ENCODE measurements at places on chromosomes 2 and 18. TPM values are rescaled to one million over a fixed set of nuclear protein-coding genes. Genes with fewer than 3 reads are reported as not detected.

VAPA gene
- total RNA-seq = 117 TPM

TNFRSF11A gene
- total RNA-seq = 0.41 TPM

GCG gene
- not detected for total RNA-seq

- H3K27me3 ChIP-seq = no peaks in the 10 kb centered on the region
- no peaks in the 10 kb centered on the region for H3K36me3 ChIP-seq
- no peak for DNase-seq
- no peak overlapping the region for H3K27ac ChIP-seq
- H3K4me1 ChIP-seq = no peaks in the 10 kb centered on the region
- H3K4me3 ChIP-seq = no peak overlapping the region
These were observed 62.4 kb downstream of the WDPCP start for GRCh38 chr2:63525905-63526304.

APCDD1 gene
- 0.46 TPM for total RNA-seq

- H3K4me3 ChIP-seq = no peak overlapping the region
- H3K27me3 ChIP-seq = no peaks in the 10 kb centered on the region
- peak; percentile 70 for DNase-seq
- no peak overlapping the region for H3K27ac ChIP-seq
- peaks cover 4% of the 10 kb centered on the region for H3K4me1 ChIP-seq
These were observed 2.0 kb upstream of the MYO1B start for GRCh38 chr2:191243154-191243553.

DNA sequence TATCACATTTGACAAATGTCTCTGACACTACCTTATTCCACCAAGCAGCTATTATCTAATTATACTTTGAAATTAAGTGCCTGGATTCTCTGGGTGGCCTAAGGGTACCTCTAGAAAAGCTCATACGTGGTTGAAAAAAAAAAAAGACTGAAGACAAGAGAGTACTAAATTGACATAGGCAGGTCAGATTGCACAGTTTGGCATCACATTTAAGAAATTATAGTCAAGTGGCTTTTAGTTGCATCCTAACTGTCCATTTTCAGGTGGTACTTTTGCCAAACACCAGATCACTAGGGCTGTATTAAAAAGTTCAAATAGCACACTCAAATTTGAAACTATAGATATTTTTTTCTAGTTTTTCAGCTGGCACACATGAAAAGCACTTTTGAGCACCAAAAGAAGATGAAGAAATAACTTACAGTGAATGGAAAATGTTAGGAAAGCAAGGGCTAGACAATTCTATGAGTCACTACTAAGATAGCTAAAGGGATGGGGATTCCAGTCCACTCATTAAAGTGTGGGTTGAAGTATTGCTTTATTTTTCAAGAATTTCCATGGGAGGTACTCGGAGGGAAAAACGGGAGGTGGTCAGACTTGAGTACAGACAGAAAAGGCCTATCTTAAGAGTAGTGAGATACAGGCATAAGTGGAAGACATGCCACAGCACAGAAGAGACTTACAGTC is 106.5 kb upstream of the COL5A2 start:
- no peaks in the 10 kb centered on the region for H3K36me3 ChIP-seq
- H3K4me1 ChIP-seq = no peaks in the 10 kb centered on the region
- no peak overlapping the region for H3K27ac ChIP-seq
- DNase-seq = no peak
- no peak overlapping the region for H3K4me3 ChIP-seq

OSR1 gene
- total RNA-seq = not detected

DNA sequence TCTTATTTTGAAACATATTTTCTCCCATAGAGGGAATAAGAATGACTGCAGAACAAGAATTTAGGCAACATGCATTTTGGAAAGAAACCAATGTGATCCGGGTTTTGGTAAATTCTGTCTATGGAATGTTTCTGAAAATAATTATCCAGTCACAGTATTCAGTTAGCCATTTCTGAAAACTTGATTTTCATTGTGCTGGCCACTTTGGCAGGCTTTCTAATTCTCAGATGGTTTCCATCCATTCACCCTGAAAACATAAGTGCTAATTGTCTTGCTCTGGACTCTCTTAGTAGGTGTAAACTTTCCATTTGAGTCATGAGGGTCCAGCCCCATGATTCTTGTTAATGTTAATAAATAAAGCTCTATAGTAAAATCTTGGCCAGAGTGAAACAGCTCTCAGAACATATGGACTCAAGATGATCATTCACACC is 176.5 kb downstream of the RBM43 start:
- no peak overlapping the region for H3K4me3 ChIP-seq
- H3K36me3 ChIP-seq = no peaks in the 10 kb centered on the region
- H3K27ac ChIP-seq = no peak overlapping the region
- H3K4me1 ChIP-seq = no peaks in the 10 kb centered on the region

DNA sequence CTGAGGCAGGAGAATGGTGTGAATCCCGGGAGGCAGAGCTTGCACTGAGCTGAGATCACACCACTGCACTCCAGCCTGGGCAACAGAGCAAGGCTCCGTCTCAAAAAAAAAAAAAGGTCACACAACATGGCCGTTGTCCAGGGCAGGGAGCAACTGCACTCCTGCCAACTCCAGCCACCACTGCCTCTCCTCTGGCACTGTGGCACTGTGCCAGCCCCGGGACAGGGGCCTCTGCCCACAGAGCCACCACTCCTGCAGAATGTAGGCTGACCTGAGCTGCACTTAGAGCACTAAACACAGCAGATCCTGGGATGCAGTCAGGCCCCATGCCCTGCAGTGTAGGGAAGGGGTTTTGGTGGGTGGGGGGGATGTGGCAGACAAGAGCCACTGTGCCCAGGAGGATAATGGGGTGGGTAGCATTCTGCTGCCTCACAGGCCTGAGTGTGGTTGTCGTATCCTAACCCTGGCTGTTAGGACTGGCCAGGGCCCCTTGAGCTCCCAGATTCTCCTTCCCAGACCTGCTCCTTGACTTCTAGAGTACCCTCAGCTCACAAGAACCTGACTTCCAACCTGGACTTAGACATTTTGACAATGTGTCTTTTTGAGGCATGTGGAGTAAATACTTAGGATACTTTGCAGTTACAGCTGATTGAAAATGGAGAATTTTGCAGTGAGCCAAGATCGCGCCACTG is 69.4 kb upstream of the SH3RF3 start:
- no peaks in the 10 kb centered on the region for H3K4me1 ChIP-seq
- peaks cover 9% of the 10 kb centered on the region for H3K27me3 ChIP-seq
- DNase-seq = no peak
- H3K36me3 ChIP-seq = no peaks in the 10 kb centered on the region
- H3K27ac ChIP-seq = no peak overlapping the region

DNA sequence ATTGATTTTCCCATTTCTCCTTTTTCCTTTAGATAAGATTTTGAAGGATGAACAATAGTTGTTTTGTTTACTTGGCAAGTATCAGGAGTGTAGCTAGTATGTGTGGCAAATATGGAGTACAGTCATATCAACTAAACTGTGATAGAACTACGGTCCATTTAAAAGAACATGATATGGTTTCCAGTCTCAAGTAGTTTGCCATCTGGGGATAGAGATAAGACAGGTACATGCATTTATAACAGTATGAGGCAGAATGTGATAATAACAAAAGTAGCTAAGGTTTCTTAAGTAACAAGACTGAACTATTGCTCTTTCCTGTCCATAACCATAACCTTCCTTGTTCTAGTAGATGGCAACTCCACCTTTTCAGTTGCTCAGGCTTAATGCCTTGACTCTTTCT is 75.6 kb upstream of the TACR1 start:
- H3K27me3 ChIP-seq = no peaks in the 10 kb centered on the region
- no peaks in the 10 kb centered on the region for H3K4me1 ChIP-seq
- no peak overlapping the region for H3K27ac ChIP-seq
- no peaks in the 10 kb centered on the region for H3K36me3 ChIP-seq

CCDC74A gene
- total RNA-seq = 3.1 TPM

DNA sequence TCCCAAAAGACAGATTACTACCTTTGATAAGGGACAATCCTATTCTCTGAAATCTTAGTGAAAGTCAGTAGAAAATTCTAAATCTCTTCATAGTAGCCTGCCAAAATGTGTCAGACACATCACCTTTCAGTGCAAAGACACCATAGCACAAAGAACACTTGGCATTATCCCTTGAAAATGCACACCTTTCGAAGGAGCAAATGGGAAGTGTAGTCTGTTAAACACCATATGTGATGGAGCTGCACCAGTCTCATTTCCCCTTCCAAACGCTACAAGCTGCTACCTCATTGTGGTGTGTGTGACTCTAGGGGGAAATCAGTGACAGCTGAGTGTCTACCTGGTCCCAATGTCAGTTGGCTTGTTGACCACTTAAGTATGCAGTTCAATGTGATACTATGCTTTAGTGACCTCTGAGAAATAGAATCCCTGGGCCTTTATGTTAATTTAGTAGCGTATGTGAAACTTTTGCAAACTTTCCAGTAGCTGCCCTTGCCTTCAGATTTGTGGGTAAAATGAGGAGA is 551.7 kb downstream of the ARHGAP15 start:
- no peak for DNase-seq
- no peak overlapping the region for H3K27ac ChIP-seq
- H3K4me3 ChIP-seq = no peak overlapping the region

- peaks cover 11% of the 10 kb centered on the region for H3K4me1 ChIP-seq
- no peak for DNase-seq
- H3K4me3 ChIP-seq = no peak overlapping the region
- peaks cover 4% of the 10 kb centered on the region for H3K27me3 ChIP-seq
- H3K36me3 ChIP-seq = no peaks in the 10 kb centered on the region
- H3K27ac ChIP-seq = no peak overlapping the region
These were observed 10.8 kb upstream of the ATL2 start for GRCh38 chr2:38387887-38388286.

DNA sequence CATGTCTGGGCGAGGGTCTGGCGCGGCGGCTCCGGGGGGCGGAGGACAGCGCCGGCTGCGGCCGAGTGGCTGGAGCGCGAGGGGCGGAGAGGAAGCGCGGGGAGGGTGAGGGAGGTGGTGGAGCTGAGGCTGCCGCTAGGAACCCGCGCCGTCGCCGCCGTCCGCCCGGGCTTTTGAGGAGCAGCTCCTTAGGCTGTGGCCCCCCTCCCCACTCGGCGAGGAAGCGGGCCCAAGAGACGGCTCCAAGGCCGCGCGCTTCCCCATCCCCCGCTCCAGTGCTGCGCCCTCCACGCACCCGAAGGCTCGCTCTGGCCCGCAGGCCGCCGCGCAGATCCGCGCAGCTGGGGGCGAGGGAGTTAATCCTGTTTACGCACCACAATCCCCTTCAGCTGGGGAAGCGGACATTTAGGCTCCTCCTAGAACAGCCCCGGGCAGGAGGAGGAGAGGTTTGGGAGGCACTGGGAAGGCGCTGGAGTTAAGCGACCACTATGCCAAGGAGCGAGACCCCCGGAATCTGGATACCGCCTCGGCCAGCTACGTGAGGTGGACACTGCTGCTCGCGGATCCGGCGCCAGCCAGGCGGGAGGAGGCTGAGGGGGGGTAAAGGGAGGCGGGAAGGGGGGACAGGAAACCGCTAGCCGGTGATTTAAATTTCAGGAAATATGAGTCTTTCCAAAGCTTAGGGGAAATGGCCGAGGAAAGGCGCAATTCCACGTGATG is at the start of gene CNRIP1:
TSS of gene CNRIP1 (minus strand) at position 552 of the 720 bp plus-strand sequence. CDS start at position 3, 549 bp downstream.
- no peaks in the 10 kb centered on the region for H3K36me3 ChIP-seq
- H3K27me3 ChIP-seq = peaks cover 21% of the 10 kb centered on the region
- peak; percentile 51 for DNase-seq
- peaks cover 20% of the 10 kb centered on the region for H3K4me1 ChIP-seq
- no peak within 1 kb of the TSS for H3K27ac ChIP-seq
- peak within 1 kb of the TSS; percentile 63 for H3K4me3 ChIP-seq

GAL3ST2 gene
- total RNA-seq = not detected

DNA sequence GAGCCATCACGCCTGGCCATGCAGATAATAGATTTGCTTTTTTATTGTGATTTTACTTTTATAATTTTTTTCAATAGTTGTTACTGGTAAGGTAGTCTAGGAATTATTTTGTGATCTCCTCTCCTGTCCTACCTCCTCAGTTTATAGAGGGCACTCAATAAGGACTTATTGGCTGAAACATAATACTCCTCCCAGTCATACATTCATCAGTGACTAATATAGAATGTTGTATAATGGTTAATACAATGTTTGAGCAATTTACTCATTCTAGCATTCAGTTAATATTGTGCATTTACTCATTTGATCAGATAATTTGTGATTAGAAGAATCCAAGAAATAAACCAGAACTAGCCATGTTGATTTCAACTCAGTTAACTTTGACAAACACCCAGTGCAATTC is 25.8 kb upstream of the PPP3R1 start:
- H3K36me3 ChIP-seq = no peaks in the 10 kb centered on the region
- H3K4me3 ChIP-seq = no peak overlapping the region
- no peak overlapping the region for H3K27ac ChIP-seq
- no peak for DNase-seq
- peaks cover 3% of the 10 kb centered on the region for H3K27me3 ChIP-seq

- no peak overlapping the region for H3K4me3 ChIP-seq
- no peaks in the 10 kb centered on the region for H3K27me3 ChIP-seq
- no peaks in the 10 kb centered on the region for H3K36me3 ChIP-seq
- H3K4me1 ChIP-seq = no peaks in the 10 kb centered on the region
- no peak for DNase-seq
These were observed 1273.5 kb upstream of the CRIM1 start for GRCh38 chr2:35082072-35082471.

GRCh38 chr2:226048611-226049010 is 649.1 kb downstream of the NYAP2 start:
- no peak for DNase-seq
- no peak overlapping the region for H3K27ac ChIP-seq
- H3K4me3 ChIP-seq = no peak overlapping the region
- H3K4me1 ChIP-seq = no peaks in the 10 kb centered on the region

ERFE gene
- total RNA-seq = 0.17 TPM

DNA sequence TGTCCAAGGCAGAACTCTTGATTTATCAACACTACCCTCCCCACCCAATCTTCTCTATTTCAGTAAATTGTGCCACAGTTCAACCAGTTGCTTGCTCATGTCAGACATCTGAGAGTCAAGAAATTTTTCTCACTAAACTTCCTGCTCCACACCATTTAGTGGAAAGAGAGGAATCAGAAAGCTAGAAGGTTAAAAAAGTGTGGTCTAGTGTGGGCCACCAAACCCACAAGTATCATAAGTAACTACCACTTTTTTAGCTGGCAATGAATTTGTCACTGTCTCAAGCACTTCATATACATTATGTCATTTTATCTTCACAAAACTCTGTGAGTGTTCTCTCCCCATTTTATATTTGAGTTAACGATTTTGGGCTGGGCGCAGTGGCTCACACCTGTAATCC is 16.6 kb upstream of the MSTN start:
- H3K4me3 ChIP-seq = no peak overlapping the region
- no peak overlapping the region for H3K27ac ChIP-seq
- no peaks in the 10 kb centered on the region for H3K27me3 ChIP-seq
- DNase-seq = no peak
- H3K36me3 ChIP-seq = no peaks in the 10 kb centered on the region

EIF4E2 gene
- total RNA-seq = 67.0 TPM

DNA sequence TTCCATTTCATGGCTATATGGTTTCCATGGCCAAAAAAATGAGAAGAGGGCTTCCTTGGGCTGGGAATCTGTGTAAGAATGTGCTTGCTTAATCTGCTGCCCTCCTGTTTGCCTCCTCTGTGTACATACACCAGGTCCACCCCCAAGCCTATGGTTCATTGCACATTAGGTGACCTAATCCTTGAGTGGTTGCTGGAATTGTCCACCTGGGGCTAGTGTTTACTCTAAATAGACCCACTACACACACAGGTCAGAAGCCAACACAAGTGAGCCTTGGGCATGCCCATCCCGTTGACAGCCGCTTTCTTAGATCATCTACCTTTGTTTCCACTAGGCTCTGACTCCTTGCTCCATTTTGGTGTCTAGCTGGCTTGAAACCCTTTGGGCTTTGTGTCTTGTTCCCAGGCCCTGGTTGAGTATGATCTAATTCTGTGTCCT is 59.2 kb upstream of the ATL2 start:
- H3K4me1 ChIP-seq = no peaks in the 10 kb centered on the region
- H3K27me3 ChIP-seq = no peaks in the 10 kb centered on the region
- H3K27ac ChIP-seq = no peak overlapping the region
- no peak for DNase-seq
- no peak overlapping the region for H3K4me3 ChIP-seq
- H3K36me3 ChIP-seq = no peaks in the 10 kb centered on the region

Data from B cell (primary cell).